ENCODE measurements at places on chromosomes 3 and 15.

- DNase-seq, result no peak
Measured at GRCh38 chr15:82150645-82151044, 104.8 kb upstream of the MEX3B start.

DNA sequence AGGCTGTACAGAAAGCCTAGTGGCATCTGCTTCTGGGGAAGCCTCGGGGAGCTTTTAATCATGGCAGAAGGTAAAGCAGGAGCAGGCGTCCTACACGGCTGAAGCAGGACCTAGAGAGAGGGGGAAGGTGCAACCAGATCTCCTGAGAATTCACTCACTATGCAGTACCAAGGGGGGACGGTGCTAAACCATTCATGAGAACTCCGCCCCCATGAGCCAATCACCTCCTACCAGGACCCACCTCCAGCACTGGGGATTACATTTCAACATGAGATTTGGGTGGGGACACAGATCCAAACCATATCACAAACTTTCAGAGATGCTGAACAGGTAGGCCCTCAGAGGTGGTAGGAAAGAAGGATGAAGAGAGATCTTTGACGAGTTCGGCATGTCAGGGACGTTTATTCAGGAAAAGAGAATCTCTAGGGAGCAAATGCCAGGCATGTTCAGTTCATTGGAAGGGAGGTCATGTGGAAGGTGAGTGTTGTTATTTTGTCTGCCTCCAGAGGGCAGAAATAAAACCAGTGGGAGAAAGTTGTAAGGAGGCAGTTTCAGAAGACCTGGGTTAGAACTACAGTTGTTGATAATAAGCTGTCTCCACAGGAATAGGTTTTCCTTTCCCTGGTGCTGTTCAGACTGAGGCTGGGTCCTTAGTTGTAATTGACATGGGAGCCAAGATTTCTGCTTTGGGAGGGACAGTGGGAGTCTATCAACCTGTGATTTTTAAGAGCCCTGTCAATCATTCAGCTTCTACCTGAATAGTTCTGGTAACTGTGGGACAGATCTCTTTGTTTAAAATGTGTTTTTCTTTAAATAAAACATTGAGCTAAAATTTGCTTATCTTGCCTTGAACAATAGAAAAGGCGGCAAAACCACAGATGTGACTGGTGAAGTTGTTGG lies 4.3 kb upstream of the FNDC3B start:
- no peak for DNase-seq

DNA sequence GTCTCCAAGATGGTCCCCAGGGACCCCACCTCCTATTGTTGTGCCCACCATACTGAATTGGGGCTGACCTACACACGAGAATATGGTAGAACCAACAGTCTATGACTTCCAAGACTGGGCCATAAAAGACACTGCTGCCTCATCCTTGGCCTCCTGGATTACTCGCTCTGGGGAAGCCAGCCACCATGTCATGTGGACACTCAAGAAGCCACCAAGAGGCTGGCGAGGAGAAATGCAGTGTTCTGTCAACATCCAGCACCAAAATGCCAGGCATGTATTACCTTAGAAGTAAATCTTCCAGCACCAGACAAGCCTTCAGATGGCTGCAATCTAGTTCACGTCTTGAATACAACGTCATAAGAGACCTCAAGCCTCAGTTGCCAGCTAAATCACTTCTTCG lies 17.1 kb upstream of the TPM1 start:
- DNase-seq, result no peak

DNA sequence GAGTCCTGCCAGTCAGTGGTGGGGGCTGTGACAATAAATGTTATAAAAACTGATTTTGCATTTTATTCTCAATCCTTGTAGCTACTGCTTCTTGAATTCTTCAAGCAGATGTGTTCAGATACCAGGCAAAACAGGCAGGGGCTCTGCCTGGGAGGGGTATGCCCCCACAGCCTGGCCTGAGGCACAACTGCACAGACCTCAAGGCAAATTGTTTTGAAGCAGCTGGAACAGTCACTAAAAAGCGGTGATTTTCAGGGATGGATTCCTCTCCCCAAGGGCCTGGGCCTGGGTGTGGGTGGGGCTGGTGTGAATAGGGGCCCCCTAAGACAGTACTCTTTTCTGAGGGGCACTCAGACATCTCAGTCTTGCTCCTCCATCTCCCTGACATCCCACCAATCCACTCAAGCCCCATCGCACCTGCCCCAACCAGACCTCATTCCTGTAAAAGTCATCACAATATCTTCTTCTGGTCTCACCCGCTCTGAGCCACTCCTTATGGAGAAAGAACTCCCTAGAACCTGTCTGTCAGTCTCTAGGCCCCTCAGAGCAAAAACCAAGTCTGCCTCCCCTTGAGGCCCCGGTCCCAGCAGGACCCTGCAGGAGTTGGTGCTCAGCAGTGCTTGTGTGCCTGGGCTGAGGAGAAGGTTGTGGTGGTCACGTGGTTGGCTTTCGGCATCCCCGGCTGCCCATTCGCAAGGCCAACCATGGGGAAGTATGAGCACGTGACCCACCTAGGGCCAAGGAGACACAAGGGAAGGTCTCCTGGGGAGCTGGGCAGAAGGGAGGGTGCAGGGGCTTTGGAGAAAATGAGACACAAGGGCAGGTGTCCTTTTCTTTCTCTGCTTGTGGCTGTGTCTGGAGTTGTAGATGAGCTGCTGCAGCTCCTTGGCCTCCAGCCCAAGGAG lies 2.9 kb upstream of the PSTPIP1 start:
- no peak for DNase-seq

- no peak for DNase-seq
Measured at GRCh38 chr15:88648357-88649214, 9.8 kb downstream of the ISG20 start.

- no peak for DNase-seq
Measured at GRCh38 chr15:67575039-67575502, 32.6 kb downstream of the MAP2K5 start.

GRCh38 chr15:48415036-48415886 lies 84.0 kb downstream of the DUT start:
- no peak for DNase-seq

DNA sequence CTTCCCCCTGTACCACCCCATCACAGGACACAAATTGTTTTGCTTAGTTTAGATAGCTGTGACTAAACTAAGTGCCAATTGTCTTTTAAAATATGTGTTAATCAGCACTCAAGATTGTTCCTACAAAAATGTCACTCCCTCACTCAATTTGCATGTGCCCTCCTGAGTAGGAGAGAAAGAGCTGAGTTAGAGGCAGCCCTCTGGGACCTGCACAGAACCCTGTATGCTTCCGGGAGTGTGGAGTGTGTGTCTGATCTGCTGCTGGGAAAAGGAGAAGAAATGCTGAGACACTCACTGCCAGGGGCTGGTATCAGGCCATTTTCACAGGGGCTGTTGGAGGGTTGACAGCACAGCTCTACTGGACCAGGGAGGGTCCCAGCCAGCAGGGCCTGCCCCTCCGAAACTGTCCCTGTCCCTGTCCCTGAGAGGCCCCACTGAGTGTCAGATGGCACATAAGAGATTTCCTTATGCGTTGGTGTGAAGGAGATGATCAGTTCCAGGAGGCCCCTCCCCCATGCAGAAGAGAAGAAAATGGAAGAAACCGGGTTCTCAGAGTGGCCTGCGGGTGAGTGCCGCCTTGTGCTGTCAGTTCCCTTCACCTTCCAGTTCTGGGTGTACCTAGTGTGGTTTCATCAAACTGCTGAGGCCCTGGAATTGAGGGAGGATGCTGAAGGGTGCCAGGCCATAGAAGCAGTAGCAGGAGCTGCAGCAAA lies 3.9 kb upstream of the B3GNT5 start:
- DNase-seq, result no peak
